ENCODE measurements at places on chromosomes 2 and 18. TPM values are rescaled to one million over a fixed set of nuclear protein-coding genes. Genes with fewer than 3 reads are reported as not detected.

The HRH4 gene
- total RNA-seq: not detected

The SKA1 gene
- 13.9 TPM for total RNA-seq

The FMNL2 gene
- total RNA-seq: 10.9 TPM

The EGR4 gene
- not detected for total RNA-seq

The SMC6 gene
- 10.4 TPM for total RNA-seq

The MEP1B gene
- not detected for total RNA-seq

The FOXD4L1 gene
- total RNA-seq: not detected
